Activated T-cell treated with anti-CD3 and anti-CD28 coated beads, Interleukin-2, amount 50 U/mL, for 24 hours (primary cell): ENCODE measurements at places on chromosomes 2 and 18.

GRCh38 chr2:160940699-160941098 lies 219.5 kb upstream of the TANK start:
- no peak for DNase-seq

DNA sequence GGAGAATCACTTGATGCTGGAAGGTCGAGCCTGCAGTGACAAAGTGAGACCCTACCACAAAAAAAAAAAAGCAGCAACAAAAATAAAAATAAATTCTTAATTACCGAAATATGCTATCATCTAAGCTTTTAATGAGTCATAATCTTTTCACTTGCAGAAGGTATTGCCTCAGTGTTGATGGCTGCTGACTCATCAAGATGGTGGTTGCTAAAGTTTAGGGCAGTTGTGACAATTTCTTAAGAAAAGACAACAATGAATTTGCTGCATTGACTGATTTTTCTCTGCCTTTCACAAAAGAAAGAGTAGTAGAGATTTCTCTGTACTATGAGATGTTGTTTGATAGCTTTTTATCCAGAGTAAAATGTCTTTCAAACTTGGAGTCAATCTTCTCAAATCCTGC lies 1809.0 kb downstream of the SUCLG1 start:
- DNase-seq, result no peak

- no peak for DNase-seq
Observed at GRCh38 chr2:42192010-42192373, 22.8 kb downstream of the EML4 start.

DNA sequence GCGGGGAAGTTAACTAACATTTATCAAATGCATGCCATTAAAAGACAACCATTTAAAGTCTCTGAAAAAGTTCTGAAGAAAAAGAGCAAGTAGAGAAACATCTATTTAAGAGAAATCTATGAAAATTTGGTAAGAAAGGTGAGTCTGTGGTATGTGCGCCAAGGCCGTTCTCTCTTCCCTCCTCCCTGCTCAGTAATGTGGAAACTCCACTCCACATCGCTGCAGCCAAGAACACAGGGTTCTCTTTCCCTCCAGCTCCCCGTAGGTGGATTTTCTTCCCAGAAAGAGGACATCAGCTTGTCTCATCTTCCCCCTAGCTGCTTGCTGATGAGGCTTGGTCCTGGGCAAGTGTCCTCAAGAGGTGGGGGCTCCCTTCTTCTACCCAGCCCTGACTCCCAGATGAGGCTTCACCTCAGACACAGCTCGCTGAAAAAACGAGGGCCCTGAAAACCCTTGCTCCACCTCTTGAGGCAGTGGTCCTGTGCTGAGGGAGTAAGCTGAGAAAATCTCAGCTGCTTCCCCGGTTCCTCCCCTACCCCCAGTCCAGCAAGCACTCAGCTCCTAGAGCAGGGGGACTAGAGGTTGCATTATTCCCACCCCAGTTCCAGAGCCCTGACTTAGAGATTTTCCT lies 45.8 kb upstream of the PTPRM start:
- no peak for DNase-seq

GRCh38 chr2:237475704-237476141 lies 11.3 kb upstream of the MLPH start:
- DNase-seq, result no peak

DNA sequence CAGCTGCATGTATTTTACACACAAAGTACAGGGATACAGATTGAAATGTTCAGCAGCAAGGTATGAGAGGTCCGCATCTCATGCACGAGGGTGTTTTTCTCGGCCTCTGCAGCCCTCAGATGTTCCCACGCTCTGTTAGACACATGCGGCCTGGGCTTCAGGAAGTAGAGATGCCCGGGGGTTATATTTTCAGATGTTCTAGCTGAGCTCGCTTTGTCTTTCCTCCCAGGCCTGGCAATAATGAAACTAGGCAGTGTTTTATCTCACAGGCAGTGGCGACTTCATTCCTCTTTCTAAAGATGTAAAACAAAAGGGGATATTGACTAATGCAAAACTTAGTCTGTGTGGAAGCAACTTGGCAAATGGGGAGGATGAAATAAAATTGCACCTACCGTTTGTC lies 190.7 kb downstream of the GBX2 start:
- no peak for DNase-seq

- no peak for DNase-seq
Observed at GRCh38 chr2:221527776-221528309, 44.3 kb downstream of the EPHA4 start.

DNA sequence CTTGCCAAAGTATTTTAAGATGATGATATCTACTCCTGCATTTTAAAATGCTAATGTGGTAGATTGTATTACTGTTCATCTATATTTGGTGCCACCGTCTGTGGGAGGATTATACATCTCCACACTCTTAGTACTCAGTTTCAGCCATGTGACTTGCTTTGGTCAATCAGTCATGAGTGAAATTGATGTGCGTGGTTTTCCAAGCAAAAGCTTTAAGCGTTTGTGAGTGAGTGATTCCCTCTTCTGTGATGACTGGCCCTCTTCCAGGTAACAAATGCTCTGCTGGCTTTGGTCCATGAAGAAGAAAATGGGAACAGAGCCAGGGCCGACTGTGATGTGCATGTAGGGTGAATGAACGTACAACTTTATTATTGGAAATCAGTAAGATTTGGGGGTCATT lies 330.4 kb downstream of the LPIN1 start:
- no peak for DNase-seq

DNA sequence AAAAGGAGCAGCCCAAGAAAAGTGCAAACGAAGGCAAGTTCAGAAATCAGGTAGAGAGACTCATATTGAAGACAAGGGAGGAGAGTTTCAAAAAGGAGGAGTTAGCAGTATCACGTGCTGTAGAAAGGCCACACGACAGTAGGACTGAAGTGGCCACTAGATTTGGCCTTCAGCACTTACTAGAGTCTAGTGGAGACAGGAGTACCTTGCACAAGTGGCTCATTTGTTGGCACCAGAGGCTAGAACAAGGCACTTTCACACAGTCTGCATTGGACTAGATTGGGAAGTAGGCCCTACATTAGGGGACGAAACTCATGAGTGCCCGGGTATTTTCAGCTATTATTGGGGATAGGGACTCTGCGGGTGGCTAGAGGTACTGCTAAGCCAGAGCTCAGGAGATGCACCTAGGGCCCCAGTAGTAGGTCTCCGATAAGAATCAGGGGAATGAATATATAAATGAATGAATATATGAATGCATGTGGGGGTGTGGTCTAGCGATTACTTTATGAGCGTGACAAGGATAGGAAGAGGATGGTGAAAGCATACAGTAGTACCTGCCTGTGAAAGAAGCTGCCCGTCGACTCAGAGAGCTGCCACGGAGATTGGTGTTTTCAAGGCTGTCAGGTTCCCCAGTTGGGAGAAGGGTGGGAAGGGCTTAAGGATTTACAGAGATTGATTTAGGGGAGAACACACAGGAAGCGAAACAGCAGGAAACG lies 1.4 kb upstream of the NCOA1 start:
- peak; percentile 37 for DNase-seq

GRCh38 chr18:28494151-28494550 lies 317.2 kb upstream of the CDH2 start:
- no peak for DNase-seq

DNA sequence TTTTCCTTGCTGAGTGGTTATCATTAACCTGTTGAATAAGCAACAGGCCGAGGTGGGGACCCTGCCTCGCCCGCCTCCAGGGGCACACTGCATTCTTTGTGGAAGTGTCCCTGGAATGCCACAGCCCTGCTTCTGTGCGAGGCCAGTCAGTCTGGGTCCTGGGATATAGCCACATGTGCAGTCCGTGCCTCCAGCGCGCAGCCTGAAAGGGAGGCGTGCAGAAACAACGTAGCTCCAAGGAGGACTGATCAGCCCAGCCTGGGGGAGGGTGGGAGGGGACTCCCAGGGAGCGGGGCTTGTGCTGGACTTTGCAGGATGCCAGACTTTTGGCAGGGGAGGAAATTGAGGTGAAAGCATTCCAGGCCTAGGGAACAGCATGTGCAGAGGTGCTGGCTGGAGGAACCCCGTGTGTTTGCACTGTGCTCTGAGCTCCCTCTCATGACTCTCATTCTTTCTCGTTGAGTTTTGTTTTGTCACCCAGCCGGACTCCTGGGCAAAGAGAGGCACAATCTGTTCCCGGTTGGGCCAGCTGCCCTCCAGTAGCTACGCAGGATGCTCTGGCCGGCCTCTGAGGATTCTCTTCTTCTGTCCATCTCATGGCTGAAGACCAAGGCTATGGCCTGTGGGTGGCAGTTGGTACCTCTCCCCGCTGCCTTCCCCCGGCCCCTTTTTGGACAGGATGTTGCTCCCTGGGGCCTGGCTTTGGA lies 39.7 kb downstream of the HPCAL1 start:
- DNase-seq, result no peak

DNA sequence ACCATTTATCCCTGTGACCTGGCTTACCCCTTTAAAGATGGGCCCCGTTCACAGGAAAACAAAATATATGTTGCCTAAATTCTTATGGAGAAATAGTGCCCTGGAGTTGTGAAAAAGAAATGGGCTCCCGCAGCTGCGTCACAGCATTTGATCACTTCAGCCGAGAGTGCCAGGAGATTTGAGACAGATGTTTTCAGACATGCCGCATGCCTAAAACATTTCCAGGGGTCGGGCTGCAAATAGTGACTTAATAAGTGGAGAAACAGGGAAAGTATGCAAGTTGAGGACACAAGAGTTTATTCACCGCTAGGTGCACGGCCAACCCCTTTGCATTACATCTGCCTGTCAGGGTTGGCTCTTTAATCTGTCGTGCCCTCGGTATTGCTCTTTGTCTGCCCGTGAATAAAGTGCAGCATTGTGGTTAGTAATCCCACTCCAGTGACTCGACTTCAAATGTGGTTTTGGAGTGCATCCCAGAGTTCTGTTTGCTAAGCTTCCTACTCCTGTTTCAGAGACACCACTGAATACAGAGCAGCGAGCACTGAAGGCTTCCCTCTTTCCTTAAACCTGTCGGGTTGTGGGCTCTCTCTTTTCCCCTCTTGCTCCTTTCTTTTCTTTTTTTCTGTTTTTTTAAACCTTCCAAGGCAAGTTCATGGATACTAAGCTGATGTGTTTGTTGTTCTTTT lies 187.5 kb downstream of the LTBP1 start:
- no peak for DNase-seq

- DNase-seq, result no peak
Observed at GRCh38 chr18:56475250-56475649, 163.1 kb downstream of the TXNL1 start.

DNA sequence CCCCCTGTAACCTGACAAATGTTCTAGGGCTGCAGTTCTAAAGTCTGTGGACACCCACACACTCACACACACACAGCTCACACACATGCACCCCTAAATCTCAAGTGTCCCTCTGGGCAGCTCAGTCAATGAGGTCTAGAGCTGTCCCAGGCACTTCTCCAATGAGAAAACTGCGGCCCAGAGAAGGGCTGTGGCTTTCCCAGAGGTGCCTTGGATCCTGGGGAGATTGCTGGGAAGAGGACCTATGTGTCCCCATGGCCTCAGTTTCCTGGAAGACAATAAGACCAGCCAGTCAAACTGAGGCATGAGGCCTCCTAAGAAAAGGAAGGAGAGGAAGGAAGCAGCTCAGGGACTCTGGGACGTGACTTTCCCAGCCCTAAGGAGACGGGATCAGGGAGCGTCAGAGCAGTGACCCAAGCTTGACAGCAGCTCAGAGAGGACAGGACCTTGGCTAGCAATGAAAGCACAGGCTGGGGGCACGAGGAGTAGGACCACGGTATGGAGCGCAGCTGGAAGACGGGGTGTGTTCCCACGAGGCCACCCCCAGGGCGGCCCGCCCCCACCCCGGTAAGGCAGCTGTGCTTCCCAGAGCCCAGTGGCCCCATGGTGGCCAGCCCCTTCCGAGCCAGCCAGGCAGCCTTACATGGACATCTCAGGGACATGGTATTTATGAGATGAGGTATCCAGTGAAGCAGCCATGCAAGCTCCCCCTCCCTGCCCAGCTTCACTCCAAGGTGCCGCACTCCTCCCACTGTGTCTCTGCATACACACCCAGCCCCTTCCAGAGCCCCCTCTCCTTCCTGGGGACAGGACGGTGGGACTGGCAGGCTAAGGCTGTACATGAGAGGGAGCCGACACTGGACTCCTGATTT lies 46.0 kb downstream of the TNS1 start:
- DNase-seq, result no peak

GRCh38 chr2:222208010-222208690 lies 90.6 kb downstream of the PAX3 start:
- DNase-seq, result no peak

- DNase-seq, result no peak
Observed at GRCh38 chr18:74084184-74084855, 63.3 kb downstream of the FBXO15 start.

DNA sequence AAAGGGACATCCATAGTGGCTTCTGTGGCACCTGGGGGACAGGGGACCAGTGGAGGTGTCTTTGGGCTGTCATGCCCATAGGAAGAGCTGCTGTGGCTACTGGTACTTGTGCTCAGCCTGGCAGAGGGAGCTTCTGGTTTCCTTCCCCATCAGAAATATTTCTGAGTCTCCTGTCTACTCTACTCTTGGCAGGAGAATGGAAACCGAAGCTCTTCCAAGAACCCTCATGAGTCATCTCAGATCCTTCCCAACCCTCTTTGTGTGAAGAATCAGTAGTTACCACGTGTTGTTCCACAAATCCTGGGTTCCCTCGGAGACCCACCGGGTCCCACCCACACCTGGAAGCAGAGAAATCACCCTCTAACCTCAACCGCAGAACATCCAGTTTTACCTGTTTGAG lies 234.9 kb downstream of the FHOD3 start:
- no peak for DNase-seq

- no peak for DNase-seq
Observed at GRCh38 chr2:29702276-29702675, 219.1 kb downstream of the ALK start.

GRCh38 chr2:19911808-19912509 lies 10.2 kb upstream of the TTC32 start:
- DNase-seq, result no peak

DNA sequence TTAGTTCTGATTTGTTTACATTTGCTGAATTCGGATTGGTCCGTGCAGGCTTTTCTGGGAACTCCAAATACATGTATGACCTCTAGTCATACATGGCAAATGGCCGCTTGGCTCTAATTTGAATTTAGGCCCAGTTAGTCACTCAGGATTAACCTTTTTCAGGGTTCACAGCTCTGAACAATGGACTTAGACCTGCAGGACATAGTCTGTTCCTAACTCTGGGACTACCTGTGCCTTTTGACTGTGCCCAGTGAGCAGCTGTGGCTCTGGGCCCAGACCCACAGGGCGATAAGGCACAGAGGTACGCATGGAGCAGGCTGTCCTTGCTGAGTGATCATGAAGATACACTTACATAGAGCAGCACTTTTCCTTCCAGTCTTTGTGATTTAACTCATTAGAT lies 28.5 kb downstream of the IL37 start:
- no peak for DNase-seq

DNA sequence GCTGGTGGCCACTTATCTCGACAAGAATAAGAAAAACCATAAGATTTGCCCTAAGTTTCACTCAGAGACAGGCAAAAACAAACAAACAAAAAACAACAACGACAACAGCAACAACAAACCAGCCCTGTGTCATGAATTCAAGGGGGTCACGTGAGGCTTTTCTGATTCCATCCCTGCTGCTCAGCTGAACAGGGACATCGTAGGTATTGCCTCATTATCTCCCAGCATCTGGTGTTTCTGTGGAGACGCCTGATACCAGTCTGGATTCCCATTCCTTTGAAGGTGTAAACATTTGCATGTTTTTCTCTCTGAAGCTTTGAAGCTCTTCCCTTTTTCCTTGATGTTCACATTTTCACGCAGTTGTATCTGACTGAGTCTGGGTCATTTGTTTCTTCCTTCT lies 117.4 kb downstream of the KCNF1 start:
- DNase-seq, result no peak

GRCh38 chr2:53724536-53724935 lies 43.1 kb upstream of the CHAC2 start:
- DNase-seq, result no peak

GRCh38 chr2:79799729-79800128 lies 286.9 kb downstream of the CTNNA2 start:
- DNase-seq, result no peak

GRCh38 chr2:121479882-121480522 lies 50.7 kb upstream of the RNU4ATAC start:
- no peak for DNase-seq
